ENCODE measurements at places on chromosomes 3 and 15. TPM values are rescaled to one million over a fixed set of nuclear protein-coding genes. Genes with fewer than 3 reads are reported as not detected.

The FILIP1L gene
- total RNA-seq, result 0.24 TPM

The FAM240A gene
- total RNA-seq, result not detected

The AADACL2 gene
- not detected for total RNA-seq

The MKRN2OS gene
- total RNA-seq, result not detected

The ROBO2 gene
- total RNA-seq, result not detected

The SAMMSON gene
- not detected for total RNA-seq

The PPP2R3A gene
- total RNA-seq, result 4.5 TPM

The CTXN2 gene
- total RNA-seq, result not detected

The LAMB2 gene
- 88.8 TPM for total RNA-seq

The SH2D7 gene
- total RNA-seq, result not detected

The UMPS gene
- total RNA-seq, result 52.2 TPM

The WDR49 gene
- total RNA-seq, result not detected

The CPN2 gene
- not detected for total RNA-seq

Measured in A549 treated with RU486 at 1 μM for 4 hours (cell line).